ENCODE measurements at places on chromosomes 4 and X.

DNA sequence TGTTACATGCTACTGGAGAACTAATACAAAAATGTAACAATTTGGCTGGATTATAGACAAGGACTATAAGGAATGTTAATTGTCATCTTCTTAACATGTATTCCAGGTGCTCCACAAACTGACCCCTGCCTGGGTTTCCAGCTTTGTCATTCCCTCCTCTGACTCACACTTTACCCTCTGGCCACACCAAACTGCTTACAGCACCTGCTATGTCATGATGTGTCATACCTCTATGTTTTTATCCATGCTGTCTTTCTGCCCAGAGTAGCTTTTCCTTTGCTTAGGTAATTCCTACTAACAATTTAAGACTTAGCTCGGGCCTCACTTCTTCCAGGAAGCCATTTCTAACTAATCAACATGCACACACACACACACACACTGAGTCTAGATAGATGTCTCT lies 14.0 kb upstream of the SHROOM4 start:
- no peak for DNase-seq

GRCh38 chrX:79081895-79082512 lies 62.5 kb upstream of the GPR174 start:
- peak; percentile 68 for DNase-seq

DNA sequence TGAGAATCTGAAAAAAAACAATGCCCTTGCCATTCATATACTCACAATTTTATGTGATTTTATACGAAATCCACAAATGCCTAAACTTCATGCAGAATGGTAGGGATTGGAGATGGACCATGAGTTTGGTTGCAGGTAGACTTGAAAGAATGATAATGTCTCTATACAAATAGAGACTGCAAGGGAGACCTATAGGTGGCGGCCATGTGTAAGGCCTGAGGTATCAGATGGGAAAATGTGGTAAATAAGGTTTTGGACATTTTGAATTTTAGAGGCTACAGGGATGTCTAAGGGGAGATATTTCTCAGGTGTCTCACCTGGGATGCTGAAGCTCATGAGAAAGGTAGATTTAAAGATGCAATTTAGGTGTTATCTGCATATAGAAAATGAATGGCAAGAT lies 78.0 kb downstream of the GABRB1 start:
- DNase-seq = no peak

DNA sequence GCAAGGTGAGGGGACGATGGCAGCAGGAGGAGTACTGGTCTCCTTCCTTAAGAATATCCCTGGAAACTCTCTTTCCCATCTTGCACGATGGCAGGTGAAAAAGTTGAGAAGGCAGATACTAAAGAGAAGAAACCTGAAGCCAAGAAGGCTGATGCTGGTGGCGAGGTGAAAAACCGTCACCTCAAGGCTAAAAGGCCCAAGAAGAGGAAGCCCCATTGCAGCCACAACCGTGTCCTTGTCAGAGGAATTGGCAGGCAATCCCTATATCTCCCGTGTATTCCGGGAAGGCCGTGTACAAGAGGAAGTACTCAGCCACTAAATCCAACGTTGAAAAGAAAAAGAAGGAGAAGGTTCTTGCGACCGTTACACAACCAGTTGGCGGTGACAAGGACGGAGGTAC lies 40.0 kb downstream of the CRLF2 start:
- no peak for DNase-seq

DNA sequence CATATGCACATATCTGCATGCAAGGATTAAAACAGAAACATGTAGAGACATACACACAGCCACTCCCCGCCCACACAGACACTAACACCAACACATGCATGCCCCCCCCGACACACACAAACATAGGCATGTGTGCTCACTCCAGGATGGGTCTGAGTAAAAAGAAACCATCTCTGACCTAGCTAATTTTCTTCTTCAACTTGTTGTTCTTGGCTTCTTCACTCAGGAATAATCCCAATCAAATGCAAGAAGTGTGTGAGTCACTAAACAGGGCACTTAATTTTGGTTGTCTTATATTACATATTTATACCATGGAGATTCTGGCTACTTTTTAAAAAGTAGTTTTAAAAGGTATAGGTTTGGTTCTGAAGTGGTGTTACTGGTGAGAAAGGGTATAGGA lies 28.3 kb downstream of the ENOX2 start:
- no peak for DNase-seq

- no peak for DNase-seq
Observed at GRCh38 chr4:76630741-76631140, 195.7 kb downstream of the SHROOM3 start.

DNA sequence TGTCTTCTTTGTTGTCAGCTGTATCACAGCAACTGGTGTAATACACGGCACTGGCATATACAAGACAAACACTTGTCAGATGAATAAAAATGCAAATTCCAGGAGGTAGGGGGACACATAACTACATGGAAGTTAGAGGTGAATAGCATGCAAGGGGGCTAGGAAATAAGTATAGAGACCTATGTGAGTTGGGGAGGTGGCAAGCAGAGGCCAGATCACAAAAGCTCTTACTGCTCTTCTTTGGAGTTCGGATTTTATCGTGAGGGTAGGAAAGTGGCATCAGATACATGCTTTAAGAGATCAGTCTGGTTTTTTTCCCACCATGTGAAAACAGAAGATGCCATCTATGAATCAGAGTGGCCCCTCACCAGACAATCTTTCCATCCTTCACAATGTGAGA lies 2.8 kb upstream of the SRP72 start:
- no peak for DNase-seq

GRCh38 chrX:48022100-48022499 lies 15.3 kb downstream of the SPACA5 start:
- DNase-seq = no peak

DNA sequence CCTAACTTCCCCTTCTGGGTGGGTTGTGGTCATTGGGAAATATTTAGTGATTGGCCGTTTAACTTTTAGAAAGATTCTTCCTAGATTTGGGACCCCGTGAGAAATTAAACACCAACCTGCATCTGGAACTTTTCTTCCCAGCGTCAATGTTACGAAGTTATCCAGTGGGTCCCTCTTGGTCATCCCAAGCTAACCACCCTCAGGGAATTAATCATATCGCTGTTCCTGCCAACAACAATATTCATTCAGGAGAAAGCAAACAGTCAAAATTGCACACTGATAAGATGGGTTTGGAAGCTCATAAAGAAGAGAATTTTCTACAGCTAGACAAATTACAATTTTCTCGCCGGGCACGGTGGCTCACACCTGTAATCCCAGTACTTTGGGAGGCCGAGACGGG lies 121.2 kb upstream of the STX18 start:
- DNase-seq = no peak

DNA sequence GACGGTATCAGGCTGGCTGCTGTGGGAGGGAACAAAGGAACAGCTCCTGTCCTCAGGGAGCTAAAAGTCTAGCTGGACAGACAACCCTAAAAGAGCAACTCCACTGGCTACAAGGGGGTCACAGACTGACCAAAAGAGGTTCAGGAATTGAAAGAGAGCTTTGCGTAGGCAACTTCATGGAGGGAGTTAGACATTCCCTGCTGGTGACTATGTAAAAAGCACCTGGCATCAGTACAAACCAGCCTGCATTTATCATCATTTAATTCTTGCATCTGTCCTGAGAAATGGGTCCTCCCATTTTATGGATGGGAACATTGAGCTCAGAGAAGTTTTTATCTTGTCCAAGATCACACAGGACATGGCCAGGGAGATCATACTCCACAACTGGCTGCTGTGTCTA lies 1.4 kb upstream of the LGI2 start:
- DNase-seq = no peak

- no peak for DNase-seq
Observed at GRCh38 chrX:148043271-148043855, 62.2 kb downstream of the FMR1NB start.

DNA sequence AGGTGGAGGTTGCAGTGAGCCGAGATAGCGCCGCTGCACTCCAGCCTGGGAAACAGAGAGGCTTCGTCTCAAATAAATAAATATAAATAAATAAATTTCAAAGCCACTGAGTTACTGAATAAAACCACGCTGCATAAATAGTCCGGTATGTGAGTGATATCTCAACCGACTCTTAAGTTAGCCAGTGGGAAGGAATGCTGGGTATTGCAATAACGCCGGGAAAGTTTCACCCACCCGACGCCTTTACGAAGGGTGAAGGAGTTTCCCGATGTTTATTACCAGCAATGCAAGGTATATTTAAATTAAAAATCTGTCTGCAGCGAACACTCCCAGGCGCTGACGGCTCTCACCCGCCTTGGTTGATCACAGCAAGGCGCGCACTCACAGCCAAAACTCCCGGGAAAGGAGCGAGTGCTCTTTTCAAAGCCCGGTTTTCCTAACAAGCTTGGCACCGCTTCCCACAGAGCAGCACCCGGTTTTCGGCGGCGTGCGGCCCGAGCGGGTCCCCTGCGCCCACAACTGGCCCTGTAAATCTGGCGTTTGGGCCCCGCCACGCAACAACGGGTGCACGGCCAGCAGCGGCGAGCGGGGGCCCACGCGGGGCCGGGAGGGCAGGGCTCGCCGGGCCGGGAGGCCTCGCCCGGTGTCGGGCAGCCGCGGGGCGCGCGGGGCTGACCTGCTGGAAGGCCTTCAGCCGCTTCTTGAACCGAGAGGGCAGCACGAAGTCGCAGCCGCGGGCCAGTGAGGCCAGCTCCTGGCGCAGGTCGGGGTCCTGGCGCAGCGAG lies 13.7 kb downstream of the PPP2R3B start:
- DNase-seq = no peak

GRCh38 chr4:87543835-87544461 lies 14.8 kb upstream of the SPARCL1 start:
- no peak for DNase-seq

DNA sequence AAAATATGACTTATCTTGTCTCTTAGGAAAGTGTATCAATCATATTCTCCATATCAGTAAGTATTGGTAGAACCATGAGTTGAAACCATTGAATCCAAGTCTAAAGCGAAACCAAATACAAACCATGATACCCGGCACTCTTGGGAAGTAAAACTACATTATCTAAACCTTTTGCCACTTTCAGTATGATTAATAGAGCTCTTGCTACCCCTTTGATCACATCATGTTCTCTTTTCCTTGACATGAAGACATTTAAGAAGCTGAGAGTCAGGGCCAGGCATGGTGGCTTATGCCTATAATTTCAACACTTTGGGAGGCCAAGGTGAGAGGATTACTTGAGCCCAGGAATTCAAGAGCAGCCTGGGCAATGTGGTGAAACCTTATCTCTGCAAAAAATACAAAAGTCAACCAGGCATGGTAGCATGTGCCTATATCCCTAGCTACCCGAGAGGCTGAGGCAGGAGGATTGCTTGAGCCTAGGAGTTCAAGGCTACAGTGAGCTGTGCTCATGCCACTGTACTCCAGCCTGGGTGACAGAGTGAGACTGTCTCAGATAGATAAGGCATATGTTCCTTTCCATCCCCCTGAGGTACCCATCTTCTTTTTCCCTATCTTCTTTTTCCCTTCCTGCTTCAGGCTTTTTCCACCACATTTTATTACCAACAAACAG lies 45.4 kb downstream of the CEP135 start:
- no peak for DNase-seq

DNA sequence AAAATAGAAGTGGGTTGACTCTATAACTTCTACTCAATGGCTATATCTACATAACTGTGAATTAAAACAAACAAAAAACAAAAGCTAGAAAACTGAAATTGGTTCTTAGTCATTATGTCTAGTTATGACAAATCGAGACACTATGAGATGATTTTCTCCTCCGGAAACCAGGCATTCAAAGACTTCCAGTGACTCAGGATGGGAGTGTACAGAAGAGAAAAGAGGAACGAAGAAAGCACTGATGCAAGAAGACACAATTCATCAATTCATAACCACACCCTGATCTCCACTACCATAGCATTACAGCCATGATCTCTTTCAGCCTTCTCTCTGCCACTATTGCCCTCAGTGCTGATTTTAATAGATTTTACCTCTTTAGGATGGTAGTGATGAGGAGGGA lies 253.6 kb downstream of the CBLL2 start:
- DNase-seq = no peak

- no peak for DNase-seq
Observed at GRCh38 chr4:38560768-38561558, 103.0 kb upstream of the KLF3 start.

DNA sequence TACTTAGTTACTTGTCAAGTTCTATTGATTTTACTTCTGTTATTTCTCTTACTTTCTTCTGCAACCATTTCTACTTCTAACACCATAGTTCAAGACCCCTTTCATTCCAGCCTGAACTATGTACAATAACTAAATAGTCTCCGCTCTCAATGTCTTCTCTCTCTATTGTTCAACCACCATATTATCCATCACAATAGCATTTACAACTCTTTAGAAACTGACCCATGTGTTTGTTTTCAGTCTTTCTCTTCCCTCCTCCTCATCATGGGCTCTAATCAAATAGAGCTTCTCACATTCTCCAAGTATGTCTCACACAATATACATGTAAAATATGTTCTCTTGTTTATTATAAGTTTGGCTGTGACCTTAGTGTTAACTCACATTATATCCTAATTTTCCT lies 143.6 kb downstream of the ZAR1 start:
- no peak for DNase-seq

GRCh38 chr4:177450426-177451107 lies 8.3 kb upstream of the AGA start:
- DNase-seq = no peak

DNA sequence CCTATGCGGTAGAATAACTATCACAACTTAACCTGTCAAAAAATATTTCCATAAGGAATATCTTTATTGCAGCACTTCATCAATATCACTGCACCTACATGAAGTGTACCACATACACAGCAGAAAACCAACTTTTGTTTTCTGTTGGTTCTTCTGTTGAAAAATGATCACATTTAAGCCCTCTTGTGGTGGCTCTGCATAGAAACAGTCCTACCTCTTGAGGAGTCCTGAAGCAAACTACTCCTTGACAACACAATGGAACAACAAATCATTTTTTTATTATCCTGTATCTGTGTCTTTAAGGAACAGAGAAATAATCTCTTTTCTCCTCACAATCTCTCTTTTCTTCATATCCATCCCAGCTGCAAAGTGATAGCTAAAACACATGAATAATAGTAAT lies 39.8 kb upstream of the ATOH1 start:
- DNase-seq = no peak

DNA sequence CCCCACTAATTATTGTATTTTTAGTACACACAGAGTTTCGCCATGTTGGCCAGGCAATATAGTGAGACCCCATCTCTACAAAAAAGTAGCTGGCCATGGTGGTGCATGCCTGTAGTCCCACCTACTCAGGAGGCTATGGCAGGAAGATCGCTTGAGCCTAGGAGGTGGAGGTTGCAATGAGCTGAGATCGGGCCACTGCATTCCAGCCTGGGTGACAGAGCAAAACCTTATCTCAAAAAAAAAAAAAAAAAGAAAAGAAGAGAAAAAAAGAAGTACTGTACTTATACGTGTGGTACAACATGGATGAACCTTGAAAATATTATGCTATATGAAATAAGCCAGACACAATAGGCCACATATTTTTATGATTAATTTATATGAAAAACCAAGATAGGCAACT lies 9.9 kb upstream of the WDR45 start:
- DNase-seq = no peak

DNA sequence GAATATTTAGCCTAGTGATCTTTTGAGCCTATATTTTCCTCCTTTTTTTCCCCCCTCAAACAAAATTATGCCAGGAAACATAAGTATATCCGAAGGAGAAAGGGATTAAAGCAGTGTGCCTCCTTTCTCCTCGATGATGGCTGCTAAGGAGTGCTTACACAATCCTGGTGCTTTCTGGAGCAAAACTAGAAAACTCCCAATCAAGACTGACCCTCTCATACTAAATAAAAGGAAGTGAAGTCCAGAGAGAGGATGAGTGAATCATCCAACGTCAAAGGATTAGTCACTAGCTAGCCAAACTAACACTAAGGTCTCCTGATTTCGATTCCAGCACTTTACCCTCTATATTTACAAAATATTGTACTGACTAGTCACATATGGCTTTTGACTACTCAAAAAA lies 146.8 kb downstream of the PPP3CA start:
- no peak for DNase-seq

All from CD4-positive, alpha-beta T cell treated with Interleukin-6 at 100 ng/mL for 8 hours (primary cell).